ENCODE measurements at places on chromosomes 16 and 17.
A peak's percentile ranks its signal among the peaks of the same experiment; 100 is the strongest.

- no peak for DNase-seq
Measured at GRCh38 chr16:1030473-1030901, 42.1 kb upstream of the SSTR5 start.

DNA sequence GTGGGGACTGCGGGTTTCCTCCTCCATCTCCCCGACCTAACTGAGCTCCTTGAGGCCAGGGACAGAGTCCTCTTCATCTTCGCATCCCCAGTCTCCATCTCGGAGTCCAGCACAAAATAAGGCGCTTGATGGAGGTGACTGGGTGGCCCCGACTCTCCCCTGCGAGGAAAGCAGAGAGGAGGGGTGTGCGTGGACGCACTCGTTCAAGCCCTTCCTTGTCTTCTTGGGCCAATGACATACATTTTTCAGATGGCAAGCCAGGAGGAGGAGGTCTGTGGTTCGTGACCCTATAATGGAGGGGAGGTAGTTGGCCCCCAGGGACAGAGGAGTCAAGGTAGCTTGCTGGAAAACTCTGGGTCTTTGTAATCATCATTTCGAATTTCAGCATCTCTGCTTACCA, 17.2 kb downstream of the CRISPLD2 start:
- DNase-seq, result no peak

GRCh38 chr16:51095890-51096626, 55.0 kb downstream of the SALL1 start:
- no peak for DNase-seq

GRCh38 chr17:78822552-78822951, 18.1 kb downstream of the USP36 start:
- DNase-seq, result no peak

DNA sequence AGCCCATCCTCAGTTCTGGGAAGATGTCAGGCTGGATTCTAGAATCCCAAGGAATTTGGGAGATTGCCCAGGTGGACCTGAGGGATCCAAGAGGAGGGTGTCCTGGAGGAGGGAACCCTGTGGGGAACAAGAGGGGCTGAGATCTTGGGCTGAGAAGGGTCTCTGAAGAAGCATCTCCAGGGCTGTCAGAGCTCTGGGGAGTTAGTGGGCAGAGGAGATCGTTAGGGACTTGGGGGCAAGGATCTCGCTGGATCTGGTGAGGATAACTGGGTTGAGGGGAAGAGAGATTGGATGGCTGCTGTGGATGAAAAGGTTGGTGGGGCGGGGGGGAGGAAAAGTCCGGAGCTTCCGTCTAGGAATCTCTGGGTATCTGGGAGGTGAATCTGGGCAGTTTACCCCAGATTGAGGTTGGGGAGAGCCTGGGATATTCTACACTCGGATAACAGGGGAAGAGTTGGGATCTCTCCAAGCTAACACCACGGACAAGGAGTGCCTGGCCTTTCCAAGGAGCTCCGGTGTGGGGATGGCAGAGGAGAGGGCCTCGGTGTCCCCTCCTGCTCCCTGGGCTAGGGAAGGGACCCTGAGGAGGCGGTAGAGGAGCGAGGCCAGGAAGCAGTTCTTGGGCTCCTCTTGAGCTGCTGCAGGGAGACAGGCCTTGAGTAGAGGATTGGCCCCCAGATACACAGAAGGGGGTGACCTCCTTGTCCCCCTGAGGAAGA, 1.7 kb downstream of the FBXL19 start:
- no peak for DNase-seq

DNA sequence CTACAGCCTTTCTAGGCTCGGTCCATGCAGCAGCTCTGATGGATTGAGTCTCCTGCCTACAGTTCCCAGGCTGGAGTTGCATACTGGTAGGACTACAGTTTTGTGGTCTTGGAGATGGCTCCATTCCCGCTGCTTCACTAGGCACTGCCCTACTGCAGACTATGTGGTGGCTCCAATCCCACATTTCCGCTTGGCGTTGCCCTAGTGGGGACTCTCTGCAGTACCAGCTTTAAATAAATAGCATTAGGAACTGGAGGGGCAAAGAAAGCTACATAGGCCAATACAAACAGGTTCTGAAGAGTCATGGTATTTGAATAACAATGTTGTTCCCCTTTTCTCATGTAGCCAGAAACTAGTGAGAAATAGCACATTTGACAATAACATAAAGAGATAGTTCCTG, 5.4 kb upstream of the GOSR2 start:
- DNase-seq, result no peak

DNA sequence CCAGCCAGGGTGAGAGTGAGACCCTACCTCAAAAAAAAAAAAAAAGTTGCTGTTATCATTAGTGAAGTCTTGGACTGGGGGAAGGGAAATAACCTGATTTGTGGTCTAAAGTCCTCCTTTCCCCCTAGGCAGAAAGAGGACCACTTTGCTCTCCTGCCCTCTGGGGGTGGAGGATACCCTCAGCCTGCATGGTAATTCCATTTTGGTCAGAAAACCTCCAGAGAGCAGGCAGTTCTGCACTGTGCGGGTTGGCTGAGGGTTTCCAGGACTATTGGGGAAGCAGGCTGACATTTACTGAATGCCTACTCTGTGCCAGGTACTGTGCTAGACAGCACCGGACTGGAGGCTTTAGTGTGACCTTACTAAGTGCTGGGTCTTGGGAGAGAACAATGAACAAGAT, 2.6 kb downstream of the ADAP2 start:
- DNase-seq, result no peak

DNA sequence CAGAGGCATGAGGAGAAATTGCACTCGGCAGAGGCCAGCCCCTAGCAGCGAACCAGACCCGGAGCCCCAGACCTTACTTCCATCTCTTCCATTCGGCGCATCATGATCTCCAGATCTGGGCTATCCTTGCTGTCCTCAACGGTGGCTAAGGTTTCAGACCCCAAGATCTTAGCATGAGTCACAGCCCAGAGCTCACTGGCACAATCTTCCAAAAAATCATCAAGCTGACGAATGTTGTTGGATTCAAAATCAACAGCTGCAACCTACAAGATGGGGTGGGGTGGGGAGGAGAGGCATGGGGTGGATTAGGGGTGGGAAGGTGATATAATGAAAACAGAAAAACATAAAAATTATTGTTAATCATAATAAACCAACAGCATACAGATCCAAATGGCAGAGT, 39.7 kb upstream of the PITPNM3 start:
- no peak for DNase-seq

DNA sequence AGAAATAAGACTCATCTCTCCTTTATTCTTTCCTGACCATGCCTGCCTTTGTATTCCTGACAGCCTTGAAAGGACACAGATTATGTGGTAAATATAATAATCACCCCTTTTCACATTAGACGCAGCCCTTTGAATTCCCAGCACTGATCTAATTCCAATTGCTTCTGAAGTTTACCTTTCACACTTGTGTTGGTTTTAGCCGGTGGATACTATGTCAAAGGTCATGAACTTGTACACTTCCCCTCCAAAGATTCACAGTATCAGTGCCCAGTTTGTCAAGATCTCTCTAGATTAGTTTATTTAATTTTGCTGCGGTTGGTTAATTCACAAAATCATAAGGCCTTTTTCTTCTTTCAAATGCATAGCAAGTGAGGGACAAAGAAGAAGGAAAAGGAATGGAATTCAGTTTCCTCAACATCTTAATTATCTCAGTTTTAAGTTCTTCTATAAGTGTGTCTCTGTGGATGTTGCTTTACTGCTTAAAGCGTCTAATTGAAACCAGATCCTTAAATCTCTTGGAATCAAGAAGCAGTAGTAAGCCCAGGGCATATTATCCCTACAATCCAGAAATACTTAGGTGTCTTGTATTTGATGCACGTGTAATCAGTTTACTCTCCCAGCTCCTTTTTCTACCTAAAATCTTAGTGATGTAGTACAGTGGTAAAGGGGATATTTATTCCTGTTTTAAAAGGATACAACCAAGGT, 174.3 kb upstream of the TBX2 start:
- DNase-seq, result no peak

GRCh38 chr16:66979011-66979717, 9.2 kb upstream of the CES4A start:
- DNase-seq, result no peak

- no peak for DNase-seq
Measured at GRCh38 chr17:77141846-77142449, 1.2 kb downstream of the SEC14L1 start.

DNA sequence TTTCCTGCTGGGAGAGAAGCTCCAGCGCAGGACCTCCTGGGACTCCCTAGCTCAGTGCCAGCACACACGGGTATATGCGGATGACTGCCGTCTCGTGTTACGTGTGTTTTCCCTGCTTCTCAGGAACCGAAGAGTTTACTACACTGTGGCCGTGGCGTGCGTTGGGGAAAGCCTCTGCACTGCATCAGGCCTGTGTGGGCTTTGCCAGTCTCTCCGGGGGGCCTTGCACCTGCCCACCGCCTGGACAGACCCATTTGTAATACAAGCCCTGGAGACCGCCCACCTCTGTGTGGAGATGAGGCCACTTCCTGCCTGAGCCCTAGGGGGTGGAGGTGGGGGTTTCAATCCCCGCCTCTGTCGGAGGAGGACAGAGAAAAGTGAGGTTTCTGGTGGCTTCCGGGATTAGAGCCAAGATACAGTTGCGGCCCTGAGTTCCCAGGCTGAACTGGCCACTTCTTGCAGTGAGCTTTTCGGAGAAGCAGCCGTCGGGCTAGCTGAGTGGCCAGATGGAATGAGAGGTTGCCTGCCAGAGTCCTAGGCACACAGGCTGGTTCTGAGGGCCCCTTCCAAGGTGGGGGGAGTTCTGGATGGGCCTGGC, 43.4 kb upstream of the GSE1 start:
- no peak for DNase-seq

DNA sequence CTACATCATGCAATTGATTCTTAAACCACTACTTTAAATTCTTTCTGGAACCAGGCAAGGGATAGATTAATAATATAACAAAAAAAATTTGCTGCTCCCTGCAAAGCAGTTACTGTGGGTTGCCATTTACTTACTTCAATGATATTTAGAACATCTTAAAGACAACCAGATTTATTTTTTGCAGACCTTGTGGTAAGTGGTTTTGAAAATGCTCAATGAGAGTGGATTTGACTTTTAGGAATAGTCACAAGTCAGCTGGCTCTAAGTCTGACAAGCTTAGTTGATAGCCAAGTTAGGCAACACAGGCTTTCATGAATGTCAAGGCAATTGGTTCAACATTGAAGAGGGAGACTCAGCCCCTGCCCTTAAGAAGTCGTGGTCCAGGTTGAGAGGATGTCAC, 11.8 kb downstream of the MARCHF10 start:
- DNase-seq, result no peak

GRCh38 chr16:1745900-1746692, 25.2 kb downstream of the NME3 start:
- DNase-seq, result no peak

GRCh38 chr17:50956750-50957523, 90.8 kb upstream of the TOB1 start:
- peak; percentile 56 for DNase-seq

DNA sequence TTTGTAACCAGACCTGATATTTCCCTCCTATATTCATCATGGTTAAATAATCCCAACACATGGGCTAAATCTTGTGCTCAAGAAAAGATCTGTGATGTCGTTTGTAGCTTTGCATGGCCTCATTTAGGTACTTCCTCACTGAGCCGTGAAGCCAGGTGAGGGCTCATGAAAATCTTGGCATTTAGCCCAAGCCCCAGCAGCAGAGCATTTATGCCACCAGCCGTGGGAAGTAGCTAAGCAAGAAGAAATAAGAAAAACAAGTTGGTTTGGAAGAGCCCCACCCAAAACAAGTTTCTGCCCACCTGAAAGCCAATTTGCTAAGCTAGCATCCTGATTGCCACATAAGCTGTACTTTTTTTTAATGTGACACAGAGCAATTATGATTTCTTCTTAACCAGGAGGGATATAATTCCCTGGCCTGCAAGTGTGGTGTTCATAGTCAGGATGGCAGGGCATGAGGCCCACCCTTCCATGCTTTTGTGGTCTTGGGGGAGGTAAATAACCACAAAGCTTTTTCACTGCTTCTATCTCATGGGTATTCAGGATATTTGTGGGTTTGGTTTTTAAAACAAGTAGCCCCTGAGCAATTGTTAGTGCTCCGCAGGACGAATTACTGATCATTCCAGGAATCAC, 10.5 kb downstream of the TMIGD1 start:
- DNase-seq, result peak; percentile 20

DNA sequence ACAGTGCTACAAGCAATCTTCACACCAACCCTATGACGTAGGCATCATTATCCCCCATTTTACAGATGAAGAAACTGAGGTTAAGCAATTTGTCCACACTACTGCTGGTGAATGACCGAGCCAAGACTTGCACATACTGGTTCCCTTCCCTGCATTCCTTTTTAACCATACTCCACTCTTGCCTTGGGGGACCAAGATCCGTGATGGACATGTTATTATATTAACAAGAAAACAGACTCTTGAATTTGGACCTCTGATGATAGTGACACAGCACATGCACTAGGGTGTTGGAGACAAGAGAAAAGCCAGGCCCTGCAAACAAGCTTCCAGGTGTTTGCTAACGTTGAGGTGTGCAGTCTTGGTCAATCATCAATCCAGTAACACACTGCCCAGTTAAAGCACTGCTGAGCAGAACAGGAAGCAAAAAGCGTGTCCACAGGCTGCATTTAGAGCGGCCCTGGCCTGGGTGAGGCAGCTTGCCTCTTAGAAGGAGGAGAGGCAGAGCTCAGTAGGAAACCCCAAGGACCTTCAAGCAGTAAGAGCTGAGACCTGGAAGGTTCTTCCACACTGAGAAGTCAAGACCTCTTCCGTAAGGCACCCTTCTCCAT, 36.7 kb downstream of the HNF1B start:
- DNase-seq, result no peak

DNA sequence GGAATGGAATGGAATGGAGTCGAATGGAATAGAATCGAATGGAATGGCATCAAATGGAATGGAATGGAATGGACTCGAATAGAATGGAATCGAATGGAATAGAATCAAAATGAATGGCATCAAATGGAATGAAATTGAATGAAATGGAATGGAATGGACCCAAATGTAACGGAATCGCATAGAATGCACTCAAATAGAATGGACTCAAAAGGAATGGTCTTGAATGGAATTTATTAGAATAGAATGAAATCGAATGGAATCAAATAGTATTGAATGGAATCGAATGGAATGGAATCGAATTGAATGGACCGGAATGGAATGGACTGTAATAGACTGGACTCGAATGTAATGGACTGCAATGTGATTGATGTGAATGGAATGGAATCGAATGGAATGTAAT, 501.4 kb upstream of the WSB1 start:
- DNase-seq, result no peak

GRCh38 chr16:55035029-55035428, 104.4 kb downstream of the IRX5 start:
- no peak for DNase-seq

DNA sequence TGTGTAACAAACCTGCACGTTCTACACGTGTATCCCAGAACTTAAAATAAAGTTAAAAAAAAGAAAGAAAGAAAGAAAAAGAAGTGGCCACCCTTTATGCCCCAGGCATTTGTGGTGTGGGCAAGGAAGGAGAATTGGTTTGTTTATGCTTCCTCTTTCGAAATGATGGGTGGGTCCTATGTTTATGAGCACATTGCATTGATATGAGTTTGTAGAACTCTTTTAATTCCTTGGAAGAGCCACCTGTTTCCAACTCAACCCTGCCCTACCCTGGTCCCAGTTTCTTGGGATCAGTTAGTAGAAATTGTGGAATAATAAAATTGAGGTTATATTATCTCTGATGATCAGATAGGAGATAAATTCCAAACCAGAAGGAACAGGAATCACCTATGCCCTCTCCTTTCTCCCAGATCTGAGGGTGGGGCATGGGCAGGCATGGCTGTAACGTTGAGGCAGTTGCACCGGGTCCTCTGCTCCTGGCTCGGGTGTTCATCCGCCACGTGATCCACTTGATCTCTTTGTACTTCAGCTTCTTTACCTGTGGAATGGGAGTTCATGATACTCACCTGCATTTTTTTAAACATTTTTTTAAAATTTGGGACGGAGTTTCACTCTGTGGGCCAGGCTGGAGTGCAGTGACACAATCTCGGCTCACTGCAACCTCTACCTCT, 15.9 kb downstream of the CHAD start:
- no peak for DNase-seq

Data from GDM1 (cell line).